Stimulated activated CD4-positive, alpha-beta T cell treated with anti-CD3 and anti-CD28 coated beads, Interleukin-2, amount 100 ng/mL, for 24 hours (primary cell): ENCODE measurements at places on chromosomes 5 and 9.
A peak's percentile ranks its signal among the peaks of the same experiment; 100 is the strongest.

- no peak for DNase-seq
These were observed 131.8 kb downstream of the GAPVD1 start for GRCh38 chr9:125393426-125393825.

DNA sequence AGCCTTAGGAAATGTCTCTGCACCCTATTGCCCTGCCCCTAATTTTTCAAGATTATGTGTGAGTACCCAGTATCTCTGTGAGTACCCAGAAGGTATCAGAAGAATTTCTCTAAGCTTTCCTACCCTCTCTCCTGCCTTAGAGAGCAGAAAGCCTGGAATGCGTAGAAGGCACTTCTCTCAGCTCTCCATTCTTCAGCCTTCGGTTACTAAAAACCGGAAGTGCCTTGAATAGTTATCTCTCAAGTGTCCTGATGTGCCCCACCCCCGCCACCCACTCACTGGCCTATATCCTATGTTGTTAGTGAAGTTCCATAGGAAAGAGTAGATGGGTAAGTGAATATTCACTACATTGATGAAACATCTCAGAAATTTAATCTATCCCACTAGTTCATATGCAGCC is 210.7 kb upstream of the CDH10 start:
- DNase-seq = no peak

GRCh38 chr9:79189511-79189924 is 382.2 kb upstream of the TLE4 start:
- no peak for DNase-seq

DNA sequence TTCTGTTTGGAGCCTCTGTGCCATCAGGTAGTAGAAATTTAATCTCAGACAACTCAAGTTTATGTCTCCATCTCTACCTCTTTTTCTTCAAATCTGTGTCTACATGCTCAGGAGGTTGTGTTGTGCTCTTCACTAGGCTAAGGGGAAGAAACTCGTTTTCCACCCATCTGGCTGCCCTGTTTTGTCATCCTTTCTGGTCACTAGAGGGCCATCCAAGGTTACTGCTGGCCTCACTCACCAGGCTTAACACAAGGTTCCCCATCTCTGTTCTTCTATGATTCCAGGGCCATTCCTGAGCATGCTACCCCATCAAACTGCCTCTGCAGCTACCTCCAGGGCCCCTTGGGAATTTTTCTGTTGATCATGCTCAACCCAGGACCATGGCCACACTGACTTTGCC is 213.3 kb upstream of the FBXL7 start:
- DNase-seq = no peak

- no peak for DNase-seq
These were observed 4.2 kb upstream of the CCIN start for GRCh38 chr9:36164989-36165388.

DNA sequence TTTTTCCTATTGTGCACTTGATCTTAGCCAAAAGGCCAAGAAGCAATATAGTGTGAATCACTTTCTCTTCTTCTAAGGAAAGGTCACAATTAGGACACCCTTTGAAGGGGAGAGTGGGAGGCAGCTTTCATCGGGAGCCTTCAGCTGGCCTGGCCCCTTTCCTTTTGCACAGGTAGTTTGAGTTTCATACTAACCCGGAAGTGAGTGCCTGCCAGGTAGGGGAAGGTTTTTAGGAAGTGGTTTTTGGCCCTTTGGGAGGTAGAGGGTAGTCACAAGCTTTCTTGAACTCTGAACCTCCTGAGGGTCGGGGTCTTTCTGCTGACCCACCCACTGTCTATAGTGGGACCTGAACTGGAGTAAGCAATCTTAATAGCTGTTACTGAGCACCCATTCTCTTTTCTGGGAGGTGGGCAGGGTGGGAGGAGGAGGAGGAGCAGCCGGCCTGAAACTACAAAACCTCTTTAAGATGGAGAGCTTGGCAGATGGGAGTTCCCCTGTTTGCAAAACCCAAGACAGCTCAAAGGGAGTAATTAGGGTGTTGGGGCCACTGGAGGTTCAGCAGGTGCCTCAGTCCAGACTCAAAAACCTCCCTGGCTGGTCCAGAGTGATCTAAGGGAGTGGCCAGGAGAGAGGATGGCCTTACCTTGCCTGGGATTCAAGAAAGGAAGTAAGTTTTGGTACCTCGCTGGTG is 6.0 kb downstream of the LARP1 start:
- DNase-seq = no peak

DNA sequence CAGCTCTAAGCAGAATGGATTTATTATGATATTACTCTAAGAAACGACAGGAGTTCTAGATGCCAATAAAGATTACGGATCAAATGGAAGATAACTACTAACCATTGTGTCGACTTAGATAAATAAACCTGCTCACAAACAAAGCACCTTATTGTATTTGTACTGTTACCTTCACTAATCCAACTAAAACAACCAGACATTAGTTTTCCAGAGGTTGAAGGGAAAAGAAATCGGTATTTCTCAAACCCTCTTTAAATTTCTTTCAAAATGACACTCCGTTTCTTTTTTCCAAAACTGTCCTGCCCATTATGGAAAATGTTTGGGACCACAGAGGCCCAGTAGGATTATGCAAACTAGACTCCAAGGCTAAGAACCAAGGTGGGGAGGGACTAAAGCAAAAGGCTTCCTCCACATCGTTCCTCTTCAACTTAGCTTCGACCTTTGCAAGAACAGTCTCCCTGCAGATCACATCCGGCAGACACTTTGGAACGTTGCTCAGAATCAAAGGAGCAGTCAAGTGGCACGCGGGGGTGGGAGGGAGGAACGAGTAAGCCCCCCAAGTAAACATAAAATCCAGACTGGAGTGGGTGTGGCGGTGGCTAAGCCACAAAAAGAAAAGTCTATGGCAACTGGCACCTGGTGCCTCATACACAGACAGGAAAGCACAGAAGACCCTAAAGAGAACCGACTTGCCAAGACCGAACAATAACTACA is 2.7 kb downstream of the MLLT3 start:
- peak; percentile 38 for DNase-seq

DNA sequence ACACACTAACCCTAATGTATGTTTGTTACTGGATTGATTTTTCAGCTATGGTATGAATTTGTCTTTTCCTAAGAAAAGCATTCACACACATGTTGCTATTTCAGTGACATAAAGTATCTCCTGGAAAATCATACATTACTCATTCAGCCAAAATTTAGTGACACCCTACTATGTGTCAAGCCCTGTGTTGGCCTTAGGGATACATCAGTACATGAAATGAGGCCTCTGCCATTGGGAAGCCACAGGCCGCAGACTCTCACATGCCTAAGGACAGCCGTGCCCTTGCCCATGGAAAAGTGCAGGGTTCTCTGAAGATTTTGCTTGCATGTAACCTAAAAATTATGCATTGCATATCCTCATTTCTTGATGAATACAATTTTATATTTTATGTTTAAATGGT is 5.2 kb upstream of the MARCHF6 start:
- no peak for DNase-seq

DNA sequence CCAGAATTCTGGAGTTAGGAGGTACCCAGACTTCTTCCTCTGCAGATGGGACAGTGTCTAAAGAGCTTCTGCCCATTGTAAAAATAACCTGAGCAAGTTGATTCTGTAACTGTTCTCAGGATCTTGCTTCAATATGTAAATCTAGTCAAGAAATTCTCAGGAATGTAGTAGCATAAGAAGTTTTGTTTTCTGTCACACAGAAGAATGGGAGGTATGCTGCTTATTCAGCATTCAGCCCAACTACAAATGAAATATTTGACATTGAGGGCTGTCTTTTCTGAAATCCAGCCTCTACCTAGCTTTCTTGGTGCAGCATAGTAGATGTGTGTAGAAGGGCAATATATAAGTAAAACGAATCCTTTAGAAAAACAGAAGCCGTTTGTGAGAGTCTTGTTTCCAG is 13.8 kb downstream of the MACIR start:
- no peak for DNase-seq

- DNase-seq = no peak
These were observed 20.9 kb upstream of the DPYSL3 start for GRCh38 chr5:147530530-147531389.

- no peak for DNase-seq
These were observed 539.2 kb downstream of the TLE1 start for GRCh38 chr9:81150016-81150625.

DNA sequence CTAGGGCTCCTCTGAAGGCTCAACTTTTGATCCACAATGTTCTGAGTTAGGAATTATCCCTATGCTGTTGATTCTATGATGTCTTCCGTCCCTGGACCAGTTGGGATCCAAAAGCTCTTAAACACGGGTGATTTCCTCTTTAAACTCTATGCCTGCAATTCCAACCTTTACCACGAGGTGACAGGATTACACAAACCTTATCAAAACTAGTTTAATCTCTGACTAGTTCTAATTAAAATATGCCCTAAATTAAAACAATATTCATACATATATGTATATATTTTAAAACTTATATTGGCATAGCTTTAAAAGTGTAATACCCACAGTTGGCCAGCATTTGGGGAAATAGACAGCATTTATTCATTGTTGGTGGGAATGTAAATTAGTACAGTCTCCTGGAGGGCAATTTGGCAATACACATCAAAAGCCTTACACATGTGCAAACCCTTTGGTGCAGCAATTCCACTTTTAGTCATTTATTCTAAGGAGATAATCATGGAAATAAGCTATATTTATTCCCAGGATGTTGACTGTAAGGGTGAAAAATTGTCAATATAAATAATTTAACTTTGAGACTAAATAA is 51.6 kb upstream of the PHYKPL start:
- no peak for DNase-seq

DNA sequence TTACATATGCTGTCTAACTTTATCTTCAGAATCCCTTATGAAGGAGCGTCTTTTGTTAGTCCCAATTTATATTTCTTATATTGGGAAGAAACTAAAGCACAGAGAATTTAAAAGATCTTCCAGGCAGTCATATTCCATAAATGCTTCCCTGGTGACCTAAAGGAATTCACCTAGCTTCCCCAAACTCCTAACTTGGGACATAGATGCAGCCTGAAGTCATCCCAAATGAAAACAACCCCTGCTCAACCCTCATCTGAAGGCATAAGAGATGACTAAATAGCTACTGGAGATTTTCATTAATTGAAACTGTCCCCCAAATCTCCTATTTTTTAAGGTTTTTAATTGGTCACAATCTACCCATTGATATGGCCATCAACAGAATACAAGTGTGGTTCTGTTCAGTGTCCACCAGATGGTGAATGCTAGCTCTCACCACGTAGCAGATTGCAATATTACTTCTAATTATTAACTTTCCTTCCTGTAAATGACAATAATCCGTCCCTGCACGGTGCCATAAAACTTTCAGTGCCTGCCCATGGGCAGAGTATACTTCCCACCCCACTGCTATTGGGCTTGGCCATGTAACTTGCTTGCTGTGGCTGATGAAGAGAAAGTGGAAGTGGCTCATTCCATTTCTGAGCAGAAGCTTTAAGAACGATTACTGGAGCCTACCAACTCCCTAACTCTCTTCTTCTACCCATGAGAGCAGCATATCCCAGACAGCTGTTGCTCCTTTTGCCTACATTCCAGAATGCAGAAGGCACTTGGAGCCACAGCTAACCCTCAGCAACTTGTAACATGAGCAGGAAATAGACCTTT is 18.7 kb downstream of the PRUNE2 start:
- DNase-seq = no peak

GRCh38 chr9:20012232-20012631 is 223.4 kb upstream of the SLC24A2 start:
- DNase-seq = peak; percentile 42

DNA sequence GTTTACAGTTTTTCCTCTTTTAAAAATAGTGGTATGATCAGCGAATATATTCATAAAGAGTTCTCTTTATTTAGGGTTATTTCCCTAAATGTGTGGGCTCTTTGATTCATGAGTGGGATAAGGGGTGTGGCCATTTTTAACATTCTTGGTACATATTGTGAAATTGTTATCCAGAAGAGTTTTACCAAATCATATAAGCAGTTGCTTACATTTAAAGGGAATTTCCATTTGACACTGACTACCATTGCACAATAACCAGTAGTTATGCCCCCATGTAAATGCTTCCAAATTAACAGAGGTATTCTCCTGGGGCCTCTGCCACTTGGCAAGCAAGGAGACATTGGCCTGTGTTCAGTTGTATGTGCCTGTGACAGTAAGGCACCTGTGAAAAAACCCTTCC is 27.2 kb downstream of the SLC25A48 start:
- no peak for DNase-seq

GRCh38 chr5:132363431-132364112 is 5.9 kb upstream of the SLC22A5 start:
- no peak for DNase-seq

DNA sequence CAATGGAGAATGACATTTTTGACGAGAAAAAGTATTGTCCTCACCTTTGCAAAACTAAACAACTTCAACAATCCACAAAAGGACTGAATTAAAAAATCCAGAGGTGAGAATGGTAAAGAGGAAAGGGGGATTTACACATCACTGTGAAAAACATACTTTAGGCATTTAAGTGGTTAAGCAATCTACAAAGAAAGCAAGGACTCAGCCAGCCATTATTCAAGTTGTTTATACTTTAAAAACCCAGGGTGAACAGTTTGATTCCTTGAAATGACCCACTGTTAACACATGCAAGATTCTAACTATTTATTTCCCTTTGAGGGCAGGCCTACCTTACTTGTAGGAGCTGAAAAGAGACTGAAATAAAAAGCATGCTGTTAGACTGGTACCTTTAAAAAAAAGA is 29.3 kb downstream of the TUT7 start:
- DNase-seq = no peak

DNA sequence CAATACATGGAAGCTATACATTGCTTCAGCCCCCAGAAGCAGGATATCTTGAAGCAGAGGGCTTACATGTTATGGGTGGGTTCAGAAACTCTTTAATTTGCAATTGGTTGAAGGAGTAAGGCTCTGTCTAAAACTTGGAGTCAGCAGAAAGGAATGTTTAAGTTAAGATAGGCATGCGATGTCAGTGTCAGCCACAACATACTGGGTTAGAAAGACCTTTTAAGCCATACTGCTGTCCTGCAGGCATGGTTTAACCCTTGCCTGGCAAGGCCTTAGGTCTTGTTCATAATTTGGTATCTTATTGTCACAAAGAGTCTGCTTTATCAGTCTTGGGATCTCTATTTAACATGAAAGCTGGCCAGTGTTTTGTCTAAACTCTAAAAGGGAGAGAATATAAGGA is 1619.6 kb upstream of the WWC1 start:
- DNase-seq = no peak

DNA sequence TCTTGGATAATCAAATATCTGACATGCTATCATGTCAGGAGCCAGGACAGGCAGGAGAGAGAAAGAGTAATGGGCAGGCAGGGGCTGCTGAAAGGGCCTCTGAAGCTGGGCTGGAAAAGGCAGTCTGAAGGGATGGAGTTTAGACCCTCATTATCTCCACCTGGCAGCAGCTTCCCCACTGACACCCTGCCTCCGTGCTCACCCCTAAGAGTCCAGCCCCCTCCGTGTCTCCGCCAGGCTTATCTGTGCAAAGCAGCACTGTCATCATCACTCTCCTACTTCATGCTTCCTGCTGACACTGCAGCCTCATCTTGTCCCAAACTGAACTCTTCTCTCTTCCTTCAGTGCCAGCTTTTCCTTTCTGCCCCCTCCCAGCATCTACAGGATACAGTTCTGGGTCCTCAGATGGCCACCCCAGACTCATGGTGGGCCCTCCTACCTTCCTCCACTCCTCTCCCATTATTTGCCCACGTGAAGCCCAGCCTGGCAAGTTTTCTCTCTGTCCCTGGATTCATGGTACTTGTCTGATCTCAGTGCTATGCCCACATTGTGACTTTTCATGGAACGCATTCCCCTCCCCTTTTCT is 70.9 kb upstream of the KLF9 start:
- DNase-seq = no peak

GRCh38 chr5:79875230-79875629 is 115.8 kb downstream of the MTX3 start:
- DNase-seq = no peak
